ENCODE measurements at places on chromosomes 12 and 14.

GRCh38 chr12:14554281-14555007 lies 13.2 kb downstream of the PLBD1 start:
- no peak for DNase-seq

DNA sequence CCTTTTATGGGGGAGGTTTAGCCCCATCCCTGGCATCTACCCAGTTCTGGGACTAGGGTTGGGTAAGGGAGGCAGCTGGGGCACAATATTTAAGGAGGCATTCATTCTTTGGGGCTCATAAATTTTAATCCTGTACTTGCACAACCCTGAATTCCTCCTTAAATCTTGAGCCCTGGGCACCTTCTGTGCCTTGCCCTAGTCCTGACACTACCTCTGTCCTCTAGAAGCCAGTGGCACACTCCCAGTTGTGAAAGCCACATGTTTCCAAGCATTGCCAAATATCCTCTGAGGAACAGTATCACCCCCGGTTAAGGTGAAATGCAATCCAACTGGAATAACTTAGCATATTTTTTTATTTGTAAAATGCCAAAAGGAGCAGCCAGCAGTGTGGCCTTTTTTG lies 36.6 kb downstream of the SLC16A7 start:
- DNase-seq = no peak

DNA sequence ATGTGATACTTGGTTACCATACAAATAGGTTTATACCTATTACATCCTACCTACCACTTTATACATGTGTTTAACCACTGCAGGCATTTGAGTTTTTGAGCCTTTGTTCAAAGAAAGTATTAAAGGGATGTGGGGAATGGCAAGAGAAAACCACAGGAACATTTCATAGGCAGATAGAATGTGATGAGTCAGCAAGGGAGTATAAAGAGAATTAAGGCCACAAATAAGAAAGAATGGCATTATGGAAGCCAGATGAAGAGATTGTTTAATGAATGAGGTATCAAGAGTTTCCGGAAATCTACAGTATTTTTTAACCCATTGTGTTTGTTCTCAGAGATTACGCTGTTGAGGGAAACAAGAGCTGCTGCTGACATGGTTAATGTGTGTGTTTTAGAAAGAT lies 66.9 kb downstream of the METTL25 start:
- DNase-seq = no peak

DNA sequence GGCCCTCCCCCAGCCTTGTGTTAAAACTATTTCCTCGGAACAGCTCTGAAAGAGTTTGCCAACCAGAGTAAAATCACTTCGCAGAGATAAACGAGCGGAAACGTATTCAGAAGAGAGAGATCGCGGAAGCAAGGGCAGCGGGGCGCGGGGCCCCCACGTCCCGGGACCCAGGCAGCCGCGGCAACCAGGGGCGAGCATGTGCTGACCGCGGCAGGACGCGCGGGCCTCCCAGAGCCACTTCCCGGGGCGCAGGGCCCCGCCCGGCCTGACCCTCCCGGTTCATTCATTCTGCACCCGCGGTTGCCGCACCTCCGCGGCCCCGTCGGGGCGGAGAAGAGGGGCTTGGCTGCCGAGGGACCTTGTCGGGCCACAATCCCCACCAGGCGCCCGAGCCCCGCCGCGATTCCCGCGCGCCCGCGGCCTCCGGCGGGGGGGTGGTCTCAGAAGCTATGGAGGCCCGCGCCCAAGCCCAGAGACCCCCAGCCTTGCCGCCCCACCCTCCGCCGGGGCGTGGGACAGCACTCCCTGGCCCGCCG lies 598 bp downstream of the UBE2N start:
- peak; percentile 34 for DNase-seq

DNA sequence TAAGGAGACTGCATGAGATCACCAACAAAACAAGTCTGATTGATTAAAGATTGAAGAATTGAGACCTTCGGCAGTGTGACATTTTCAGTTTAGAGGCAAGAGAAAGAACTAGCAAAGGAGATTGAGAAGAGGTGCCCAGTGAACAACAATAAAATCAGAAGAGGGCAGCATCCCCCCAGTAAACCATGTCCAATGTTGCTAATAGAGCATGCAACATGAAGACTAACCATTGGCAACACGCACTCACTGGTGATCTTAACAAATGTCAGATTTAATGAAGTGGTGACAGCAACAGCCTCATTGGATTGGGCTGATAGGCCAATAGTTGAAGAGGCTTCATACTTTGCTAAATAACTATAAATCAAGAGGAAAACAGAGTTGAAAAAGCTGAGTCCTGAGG lies 20.7 kb upstream of the TAS2R14 start:
- DNase-seq = no peak

- no peak for DNase-seq
Measured at GRCh38 chr12:2258025-2258424, 205.2 kb downstream of the CACNA1C start.

- no peak for DNase-seq
Measured at GRCh38 chr12:119235197-119235751, 56.5 kb downstream of the HSPB8 start.

DNA sequence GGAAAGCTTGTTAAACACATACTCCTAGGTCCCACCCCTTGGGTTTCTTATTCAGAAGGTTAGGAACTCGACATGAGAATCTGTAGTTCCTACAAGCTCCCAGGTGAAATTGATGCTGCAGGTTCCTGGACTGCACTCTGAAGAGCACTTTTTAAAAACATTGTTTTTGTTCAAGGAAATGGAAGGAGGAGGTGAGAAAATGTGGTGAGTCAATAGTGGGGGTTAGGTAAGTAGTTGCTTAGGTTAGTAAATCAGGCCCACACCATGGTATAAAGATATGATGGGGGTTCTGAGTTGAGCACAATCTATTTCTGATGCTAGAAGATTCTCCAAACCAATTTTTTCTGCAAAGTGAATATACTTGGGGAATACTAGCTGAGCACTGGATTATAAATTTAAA lies 450.3 kb downstream of the CCDC91 start:
- no peak for DNase-seq

DNA sequence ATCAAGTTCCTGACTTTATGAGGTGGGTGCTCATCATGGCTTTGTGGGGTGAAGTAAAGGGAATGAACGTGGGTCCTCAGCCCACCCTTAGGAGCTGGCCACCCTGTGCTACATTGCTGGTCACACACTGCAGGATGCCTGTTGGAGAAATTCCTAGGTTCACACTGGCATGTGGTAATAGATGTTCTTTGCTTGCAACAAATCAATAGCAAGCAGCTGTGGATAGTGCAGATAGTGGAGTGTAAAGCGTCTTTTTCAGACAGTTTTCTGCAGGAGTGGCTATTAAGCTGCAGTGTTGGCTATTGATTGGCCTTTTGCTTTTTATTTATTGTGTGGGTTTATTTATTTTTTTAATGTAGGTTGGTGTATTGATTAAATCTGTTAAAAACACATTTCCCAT lies 822.7 kb downstream of the NRXN3 start:
- DNase-seq = no peak

DNA sequence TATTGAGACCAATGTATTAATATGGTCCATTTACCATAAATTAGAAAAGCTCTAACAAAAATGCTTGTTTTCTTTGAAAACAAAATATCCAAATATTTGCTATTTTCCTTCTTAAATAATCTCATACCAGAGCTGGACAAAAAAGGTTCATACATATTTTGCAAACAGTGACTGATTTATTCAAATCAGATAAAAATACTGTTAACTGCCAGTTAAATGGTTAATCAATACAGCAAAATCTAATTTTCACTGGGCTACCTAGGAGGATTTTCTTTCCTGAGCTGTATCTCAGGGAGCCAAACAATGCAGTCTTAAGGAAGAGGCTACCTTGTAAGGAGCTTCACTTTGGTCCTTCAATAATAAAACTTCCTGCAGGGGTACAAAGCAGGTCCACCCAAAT lies 2.0 kb downstream of the FERMT2 start:
- no peak for DNase-seq

DNA sequence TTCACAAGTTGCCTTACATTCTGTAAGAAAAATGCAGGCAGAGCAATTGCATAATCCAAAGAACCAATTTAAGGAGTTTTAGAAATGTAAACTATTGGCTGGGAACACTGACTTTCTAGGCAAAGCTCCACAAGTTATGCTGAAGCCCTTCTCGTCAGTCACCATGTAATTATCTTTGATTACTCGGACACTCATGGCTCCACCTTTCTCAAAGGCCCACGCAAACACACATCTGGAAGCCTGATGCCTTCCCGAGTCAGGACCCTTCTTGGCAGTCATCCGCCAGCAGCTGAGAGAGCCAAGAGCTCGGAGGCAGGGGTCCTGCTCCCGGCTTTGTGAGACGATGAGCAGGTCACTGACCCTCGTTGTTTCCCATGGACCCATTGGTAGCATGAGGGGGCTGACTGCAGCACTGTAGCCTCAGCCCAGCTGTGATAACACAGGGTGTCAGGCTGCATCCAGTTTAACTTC lies 202.2 kb downstream of the TMEM132D start:
- DNase-seq = no peak

Measured in T-helper 17 cell (primary cell).